A549 (cell line): ENCODE measurements at places on chromosomes 5 and 9. TPM values are rescaled to one million over a fixed set of nuclear protein-coding genes. Genes with fewer than 3 reads are reported as not detected.

The GRIA1 gene
- polyA plus RNA-seq, result not detected in 3 replicates

The IRX1 gene
- polyA plus RNA-seq, result not detected in 3 replicates

The IFNA2 gene
- not detected in 3 replicates for polyA plus RNA-seq

The ENTREP1 gene
- 0.03 to 0.10 TPM (median 0.04 TPM) in 3 replicates for polyA plus RNA-seq

The PCDHGB4 gene
- polyA plus RNA-seq, result 0.90 to 1.6 TPM (median 1.1 TPM) in 3 replicates

The MUSK gene
- not detected in 3 replicates for polyA plus RNA-seq

The SMIM33 gene
- polyA plus RNA-seq, result not detected in 3 replicates

- DNase-seq, result no peak
These were observed 97.8 kb downstream of the C5orf15 start for GRCh38 chr5:133870661-133871060.

DNA sequence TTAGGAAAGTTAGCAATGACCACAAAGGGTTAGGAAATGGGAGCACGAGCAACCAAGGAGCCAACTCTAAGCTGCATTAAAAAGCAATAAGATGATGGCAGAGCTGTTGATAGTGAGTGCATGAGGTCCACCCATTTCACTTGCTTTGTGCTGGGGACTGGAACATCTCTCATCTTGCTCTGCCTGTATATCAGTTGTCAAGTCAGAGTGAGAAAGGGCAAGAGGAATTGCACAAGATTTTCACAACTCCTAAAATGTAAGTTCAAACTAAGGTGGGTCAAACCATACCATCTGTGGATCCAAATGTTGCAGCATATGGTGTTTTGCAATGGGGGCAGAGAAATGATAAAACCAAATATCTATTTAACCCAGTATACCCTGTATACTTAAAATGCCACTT lies 2.8 kb upstream of the ESM1 start:
- no peak for DNase-seq

GRCh38 chr5:123000731-123001130 lies 35.8 kb downstream of the PPIC start:
- DNase-seq, result no peak

DNA sequence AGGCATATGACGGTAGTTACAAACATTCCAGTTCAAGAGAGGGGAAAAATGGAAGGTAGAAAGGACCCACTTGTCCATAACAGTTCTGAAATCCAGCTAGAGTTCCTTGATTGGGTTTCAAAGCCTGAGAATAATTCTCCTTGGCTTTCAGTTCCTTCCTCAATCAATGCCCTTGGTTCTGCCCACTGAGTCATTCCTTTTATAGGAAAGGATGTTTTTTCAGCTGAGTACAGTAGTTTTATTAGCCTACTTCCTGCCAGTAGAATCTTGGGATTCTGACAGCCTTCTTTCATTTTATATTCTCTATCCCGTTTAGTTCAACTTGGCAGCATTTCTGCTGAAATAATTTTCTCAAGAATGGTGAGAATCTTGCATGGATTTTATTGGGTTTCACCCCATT lies 386.9 kb upstream of the SMC2 start:
- DNase-seq, result no peak

DNA sequence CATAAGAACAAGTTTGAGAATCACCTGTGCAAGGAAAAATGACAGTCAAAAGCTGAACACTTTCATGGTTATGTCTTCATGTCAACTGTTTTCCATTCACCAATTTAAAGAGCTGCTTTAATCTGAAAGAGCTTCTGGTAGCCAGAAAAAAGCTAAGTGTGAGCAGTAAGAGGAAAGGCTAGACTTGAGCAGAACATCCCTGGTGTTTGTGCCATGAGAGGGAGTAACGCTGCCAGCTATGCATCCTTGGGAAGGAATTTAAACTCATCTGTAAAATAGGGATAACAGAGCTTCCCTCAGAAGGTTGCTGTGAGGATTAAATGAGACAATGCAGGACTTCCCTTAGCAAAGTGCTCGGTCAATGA lies 193.7 kb downstream of the MAPKAP1 start:
- DNase-seq, result no peak

- peak; percentile 31 for DNase-seq
These were observed 88.6 kb upstream of the MYO10 start for GRCh38 chr5:17024686-17025180.

DNA sequence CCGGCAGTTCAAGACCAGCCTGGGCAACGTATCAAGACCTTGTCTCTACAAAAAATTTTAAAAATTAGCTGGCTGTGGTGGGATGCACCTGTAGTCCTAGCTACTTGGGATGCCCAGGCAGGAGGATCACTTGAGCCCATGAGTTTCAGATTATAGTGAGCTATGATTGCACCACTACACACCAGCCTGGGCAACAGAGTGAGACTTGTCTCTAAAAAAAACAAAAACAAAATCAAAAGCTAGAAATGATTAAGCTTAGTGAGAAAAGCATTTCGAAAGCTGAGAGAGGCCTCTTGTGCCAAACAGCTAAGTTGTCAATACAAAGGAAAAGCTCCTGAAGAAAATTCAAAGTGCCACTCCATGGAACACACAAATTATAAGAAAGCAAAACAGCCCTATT lies 4.8 kb downstream of the FAM151B start:
- no peak for DNase-seq

DNA sequence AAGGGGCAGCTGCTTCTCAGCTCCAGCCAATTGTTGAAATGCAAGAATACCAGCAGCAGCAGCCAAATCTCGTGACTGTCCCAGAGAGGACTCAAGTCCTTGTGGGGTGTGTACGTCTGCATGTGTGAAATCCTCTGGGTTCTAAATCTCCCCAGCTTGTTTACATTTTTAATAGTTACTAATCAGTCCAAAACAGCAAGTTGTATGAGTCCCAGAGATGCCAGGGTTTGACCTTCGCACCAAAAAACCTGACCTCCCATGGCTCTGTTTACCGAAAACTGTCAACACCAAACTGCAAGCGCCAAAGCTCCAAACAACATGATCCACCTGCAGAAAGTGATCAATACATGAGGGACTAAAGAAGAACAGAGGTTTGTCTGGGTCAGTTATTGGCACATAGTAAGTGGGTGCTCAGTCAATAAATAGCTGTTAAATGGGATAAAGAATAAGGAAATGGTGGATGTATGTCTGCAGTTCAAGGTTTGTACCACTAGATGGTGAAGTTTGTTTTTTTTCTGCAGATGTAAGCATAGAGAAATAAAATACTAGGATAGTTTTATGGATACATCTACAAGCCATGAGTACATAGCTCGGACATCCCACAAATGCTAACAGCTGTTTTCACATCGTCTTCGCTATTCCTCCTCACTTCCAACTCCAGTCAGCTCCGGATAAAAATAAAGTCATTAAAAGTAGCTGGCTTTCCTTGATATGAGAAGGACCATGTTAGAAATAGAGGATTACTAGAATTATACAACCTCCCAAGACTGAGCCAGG lies 85.3 kb upstream of the ADRB2 start:
- DNase-seq, result peak; percentile 55

DNA sequence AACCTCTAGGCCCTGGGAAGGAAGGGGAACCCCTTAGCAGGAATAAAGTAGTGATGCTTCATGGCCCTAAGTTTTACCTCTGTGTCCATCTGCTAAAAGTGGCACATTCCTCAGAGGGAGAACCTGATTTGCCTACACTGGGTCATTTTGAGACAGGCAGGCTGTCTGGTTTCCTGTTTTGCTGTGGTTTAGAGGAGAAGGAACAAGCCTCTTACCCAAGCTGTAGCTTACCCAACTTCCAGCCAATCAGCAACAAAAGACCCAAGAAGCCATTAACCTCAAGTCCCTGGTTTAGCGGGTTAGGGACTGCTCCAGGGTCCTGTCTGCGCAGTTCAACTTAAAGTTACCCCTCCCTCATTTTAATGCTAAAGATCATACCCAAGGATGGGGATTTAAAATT lies 411.0 kb downstream of the MAT2B start:
- no peak for DNase-seq
